Activated CD4-positive, CD25-positive, alpha-beta regulatory T cell treated with anti-CD3 and anti-CD28 coated beads, Interleukin-2, amount 50 U/mL, for 72 hours (primary cell): ENCODE measurements at places on chromosomes 3 and 15.
A peak's percentile ranks its signal among the peaks of the same experiment; 100 is the strongest.

GRCh38 chr15:84761607-84762131 is 13.3 kb downstream of the ZNF592 start:
- no peak for DNase-seq

DNA sequence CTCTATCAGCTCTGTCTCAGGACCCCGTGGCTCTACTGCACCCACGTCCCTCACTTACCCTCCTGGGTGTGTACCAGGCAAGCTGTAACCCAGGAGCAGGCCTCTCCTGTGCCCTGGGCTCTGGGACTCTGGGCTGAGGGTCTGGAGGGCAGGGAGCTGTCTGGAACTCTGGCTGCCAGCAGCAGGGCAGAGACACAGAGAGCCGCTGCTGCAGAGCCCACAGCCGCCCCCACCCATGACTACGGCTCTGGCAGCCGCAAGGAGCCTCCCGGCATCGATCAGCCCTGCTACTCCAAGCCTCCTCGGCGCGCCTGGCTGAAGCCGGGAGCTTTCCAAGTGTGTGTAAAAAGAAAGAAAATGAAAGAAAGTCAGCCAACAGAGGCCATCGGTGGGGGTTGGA is 103.7 kb upstream of the ATP2B2 start:
- no peak for DNase-seq

- peak; percentile 45 for DNase-seq
These were observed 162.0 kb downstream of the KLF13 start for GRCh38 chr15:31488437-31489204.

DNA sequence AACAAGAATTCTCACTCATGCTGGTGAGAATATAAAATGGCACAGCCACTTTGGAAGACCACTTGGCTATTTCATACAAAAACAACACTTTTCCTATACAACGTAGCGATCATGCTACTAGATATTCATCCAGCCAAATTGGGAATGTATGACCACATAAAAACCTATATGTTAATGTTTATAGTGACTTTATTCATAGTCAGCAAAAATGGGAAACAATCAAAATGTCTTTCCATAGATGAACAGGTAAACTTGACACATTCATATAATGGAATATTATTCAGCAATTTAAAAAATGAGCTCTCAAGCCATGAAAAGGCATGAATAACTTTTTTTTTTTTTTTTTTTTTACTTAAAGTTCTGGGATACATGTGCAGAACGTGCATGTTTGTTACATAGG is 445.2 kb downstream of the ZBBX start:
- DNase-seq: no peak

GRCh38 chr3:30583973-30584372 is 22.4 kb upstream of the TGFBR2 start:
- DNase-seq: no peak

DNA sequence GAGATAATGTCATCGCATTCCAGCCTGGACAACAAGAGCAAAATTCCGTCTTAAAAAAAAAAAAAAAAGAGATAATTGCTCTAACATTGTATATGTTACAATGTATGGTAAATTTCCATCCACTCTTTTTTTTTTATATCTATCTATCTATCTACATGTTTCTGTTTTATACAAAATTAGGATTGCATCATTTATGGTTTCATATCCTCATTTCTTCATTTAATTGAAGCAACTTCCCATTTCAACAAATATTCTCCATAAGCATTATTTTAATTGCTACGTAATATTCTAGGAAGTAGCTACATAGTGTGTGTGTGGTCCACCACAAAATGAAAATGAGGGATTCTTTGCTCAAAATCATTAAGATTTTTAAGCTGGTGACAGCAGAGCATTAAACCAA is 18.4 kb downstream of the RBP1 start:
- DNase-seq: no peak

DNA sequence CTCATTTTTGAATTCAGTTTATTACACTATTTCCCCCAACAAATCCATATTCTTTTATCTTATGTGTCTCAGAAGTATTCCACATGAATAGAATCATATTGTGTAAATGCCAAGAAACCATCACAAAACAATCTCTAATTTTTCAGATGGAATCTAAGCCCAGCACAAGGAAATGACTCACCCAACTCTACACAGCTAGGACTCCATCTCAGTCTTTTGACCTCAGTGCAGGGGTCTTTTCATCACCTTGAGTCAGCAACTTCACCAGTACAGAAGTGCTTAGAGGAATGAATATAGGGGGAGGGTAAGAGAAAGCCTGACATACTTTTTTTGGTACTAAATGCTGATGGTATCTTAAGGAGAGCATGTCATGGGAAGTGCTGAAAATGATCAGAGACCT is 169.3 kb upstream of the LRRN1 start:
- DNase-seq: no peak

GRCh38 chr3:195802795-195803194 is 8.9 kb downstream of the MUC4 start:
- no peak for DNase-seq

DNA sequence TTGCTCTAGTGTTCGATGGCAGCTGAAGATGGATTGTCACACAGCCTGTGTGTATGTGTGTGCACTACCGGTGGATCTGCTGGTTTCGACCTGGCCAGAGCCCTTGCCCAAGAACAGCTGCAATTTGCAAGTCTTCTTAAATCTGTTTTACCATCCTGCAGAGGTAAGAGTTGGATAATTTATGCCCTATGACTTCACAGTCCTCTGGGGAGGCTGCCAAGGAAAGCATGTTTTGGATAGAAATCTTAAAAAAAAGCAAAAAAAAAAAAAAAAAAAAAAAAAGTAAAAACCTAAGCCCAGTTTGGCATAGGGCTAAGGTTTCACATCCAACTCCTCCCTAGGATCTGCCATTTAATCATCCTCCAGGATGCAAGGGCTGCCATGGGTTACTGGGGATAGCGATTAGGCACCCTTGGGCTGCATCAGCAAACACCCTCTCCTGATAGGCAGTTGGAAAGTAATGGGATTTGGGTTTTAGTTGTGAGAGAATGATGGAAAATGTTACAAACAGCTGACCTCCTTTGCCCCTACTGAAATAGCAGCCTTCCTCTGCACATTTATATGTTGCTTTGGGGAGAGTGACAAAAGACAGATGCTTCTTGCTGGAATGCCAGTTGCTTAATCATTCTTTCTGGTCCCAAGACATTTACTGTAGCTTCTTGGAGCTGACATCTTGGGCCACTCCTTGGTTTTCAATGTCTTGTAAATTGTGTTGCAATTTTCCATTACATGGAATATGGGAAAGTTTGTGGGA is 35.4 kb downstream of the CD200R1L start:
- no peak for DNase-seq

- DNase-seq: no peak
These were observed 562.6 kb upstream of the DPPA4 start for GRCh38 chr3:109899925-109900324.
